Amniotic stem cell (primary cell): ENCODE measurements at places on chromosomes 5 and 9.
A peak's percentile ranks its signal among the peaks of the same experiment; 100 is the strongest.

DNA sequence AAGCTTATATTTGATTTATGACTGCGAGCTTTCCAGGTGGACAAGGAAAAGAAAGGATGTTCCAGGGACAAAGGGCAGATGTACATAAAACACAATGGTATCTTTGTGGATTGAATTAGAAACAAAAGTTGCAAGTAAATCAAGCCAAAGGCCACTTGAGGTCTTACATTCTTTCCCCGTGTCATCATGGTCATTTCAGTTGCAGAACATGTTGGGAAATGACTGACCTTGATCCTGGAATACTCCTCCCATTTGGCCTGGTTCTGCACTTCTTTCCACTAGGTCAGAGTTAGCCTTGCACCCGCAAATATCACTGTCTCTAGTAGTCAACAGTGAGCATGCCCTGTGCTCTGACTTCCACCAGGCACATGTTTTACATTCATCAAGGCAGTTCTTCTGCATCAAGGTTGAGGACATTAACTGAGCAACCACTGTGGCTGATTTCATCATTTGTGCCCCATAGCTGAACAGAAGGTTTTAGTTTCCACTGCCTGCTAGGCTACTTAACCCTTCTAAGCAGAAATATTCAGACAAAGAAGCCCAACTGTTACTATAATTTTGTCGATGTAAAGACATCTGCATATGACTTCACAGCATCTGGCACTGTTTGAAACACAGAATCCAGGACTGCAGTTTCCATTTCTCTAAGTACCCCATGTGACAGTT, 1161.7 kb upstream of the DMAC1 start:
- DNase-seq = no peak

DNA sequence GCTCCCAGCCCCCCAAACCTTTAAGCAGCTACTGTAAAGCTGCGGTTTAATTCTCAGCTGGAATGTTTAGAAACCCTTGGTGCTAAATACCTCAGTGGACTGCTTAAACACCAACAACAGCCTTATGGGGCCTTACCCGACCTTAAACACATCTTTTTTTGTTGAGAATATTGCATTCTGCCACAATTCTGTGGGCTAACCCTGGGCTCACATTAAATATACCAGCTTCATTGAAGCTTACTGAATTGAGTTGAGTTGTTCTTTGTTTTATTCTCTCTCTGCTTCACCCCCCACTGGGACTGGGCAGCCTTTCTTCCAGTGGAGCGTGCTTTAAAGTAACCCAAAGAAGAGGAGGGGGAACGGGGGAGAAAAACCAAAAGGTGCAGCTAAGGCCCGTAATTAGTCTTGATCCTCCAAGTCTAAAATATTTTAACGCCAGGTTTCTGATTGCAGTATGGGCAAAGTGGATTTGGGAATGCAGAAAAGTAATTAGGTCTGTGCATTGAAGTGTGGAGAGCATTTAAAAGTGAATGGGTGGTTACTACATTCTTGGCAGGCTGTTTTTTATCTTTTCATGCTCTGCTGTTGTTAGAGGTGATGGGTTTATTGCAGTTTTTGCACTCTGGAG, 281.2 kb downstream of the NR2F1-AS1 start:
- DNase-seq = no peak

DNA sequence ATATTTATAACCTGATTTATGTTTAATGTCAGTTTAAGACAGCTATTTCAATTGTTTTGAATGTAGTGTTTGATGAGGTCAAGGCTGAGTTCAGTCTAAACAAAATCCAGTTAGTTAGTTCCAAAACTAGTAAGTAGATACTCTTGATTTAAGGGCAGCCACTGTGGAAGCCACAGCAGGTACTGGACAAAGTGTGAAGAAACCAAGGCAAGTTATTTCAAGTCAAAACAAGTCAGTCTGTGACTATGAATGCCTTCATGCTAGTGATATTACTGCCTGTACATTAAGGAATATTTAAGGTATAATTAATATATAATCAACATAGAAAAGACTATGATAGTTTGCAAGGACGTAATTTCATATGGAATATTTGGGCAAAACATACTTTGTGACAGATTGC, 362.3 kb downstream of the DMRTA1 start:
- DNase-seq = no peak

- DNase-seq = no peak
These were observed 10.6 kb upstream of the NR3C1 start for GRCh38 chr5:143413958-143414669.

DNA sequence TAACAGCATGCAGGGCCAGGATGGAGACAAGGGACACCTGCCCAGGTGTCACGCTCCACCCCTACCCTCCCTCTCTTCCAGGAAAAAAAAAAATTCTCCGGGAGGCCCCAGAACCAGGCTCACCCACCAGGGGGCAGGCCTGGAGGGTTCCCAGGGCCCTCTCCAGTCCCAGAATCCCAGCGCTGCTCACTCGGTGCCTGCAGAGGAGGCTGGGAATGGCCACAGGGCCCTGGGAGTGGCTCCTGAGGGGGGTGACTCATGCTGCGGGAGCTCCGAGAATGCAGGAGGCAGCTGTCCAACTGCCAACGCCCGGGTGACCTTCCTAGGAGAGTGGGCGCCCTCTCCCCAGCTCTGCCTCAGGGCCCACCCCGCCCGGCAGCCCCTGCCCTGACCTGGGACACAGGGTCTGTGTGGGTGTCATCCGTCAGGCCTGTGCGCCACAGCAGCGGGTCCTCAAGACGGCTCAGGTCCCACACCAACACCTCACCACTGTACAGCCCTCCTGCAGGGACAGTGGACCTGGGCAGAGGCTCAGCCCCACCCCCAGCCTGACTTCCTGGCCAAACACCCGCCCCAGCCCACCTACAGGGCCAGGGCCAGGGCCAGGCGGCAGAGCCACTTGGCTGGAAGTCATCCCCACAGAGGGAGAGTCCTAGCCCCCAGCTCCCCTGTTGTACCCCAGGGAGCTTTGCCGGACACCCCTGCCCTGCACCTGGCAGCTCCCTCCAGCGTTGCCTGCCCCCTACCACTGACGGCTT, 21.2 kb downstream of the DYNC2I2 start:
- peak; percentile 95 for DNase-seq

GRCh38 chr9:93120846-93121315, 13.2 kb downstream of the NINJ1 start:
- no peak for DNase-seq

GRCh38 chr5:173581408-173582215, 34.8 kb downstream of the BOD1 start:
- no peak for DNase-seq

DNA sequence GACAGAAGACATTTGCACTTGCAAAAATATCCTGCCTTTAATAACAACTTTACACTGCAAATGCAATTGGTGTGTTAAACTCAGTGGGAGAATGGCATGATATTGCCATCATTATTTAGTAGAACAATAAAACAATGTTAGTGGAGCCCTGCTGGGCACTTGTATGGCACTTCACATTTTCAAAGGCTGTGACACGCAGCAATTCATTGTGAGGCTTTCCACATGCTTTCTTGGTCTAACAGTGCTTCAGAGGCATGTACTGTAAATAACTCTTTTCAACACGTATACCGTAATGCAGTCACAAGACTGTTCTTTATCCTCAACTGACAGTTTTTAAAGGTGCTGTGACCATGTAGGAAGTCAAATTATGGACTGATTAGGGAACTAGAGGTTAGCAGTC, 155.5 kb upstream of the EPB41L4A start:
- DNase-seq = no peak
